Stimulated activated CD4-positive, alpha-beta T cell treated with anti-CD3 and anti-CD28 coated beads, TNF-alpha, amount 100 ng/mL, for 1 hour (primary cell): ENCODE measurements at places on chromosomes 12 and 14.
A peak's percentile ranks its signal among the peaks of the same experiment; 100 is the strongest.

DNA sequence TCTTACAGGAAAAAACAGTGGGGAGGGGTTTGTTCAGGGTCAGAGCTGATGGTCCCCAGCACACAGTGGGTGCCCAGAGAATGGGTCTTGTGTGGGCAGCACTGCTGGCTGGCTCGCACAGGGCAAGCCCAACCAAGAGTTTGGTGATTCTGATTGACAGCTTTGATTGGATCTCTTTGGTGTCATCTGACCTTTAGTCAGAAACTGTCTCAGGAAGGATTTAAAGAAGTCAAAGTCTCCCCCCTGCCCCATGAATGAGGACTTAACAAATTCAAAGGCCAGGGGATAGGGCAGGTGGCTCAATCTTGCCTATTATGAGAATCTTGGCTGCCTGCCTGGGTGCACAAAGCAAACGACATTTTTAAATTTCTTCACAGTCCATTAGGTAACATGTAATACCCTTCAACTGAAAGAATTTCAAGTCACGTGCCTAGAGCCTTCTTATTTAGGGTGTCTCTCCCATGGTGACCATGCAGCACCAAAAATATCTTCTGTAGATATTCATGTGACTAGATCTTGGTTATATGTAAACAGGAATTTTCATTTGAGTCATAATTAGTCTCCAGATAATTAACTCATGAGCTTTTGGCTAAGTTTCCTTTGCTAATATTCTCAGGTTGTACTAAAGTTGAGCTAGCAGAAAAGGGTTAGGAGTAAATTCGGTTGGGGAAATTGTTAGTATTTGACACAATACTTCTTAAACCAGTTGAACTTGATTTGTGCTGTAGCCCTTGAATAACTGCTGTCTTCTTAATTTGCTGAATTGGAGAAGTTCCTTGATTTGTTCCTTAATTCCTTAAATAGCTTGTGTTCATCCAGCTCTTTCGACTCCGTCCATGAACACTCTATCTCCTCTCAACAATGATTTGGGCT, 54.5 kb upstream of the HECTD1 start:
- DNase-seq, result no peak

GRCh38 chr12:90124289-90124688, 415.7 kb upstream of the ATP2B1 start:
- DNase-seq, result no peak

GRCh38 chr12:79082595-79082994, 218.0 kb downstream of the SYT1 start:
- DNase-seq, result no peak

DNA sequence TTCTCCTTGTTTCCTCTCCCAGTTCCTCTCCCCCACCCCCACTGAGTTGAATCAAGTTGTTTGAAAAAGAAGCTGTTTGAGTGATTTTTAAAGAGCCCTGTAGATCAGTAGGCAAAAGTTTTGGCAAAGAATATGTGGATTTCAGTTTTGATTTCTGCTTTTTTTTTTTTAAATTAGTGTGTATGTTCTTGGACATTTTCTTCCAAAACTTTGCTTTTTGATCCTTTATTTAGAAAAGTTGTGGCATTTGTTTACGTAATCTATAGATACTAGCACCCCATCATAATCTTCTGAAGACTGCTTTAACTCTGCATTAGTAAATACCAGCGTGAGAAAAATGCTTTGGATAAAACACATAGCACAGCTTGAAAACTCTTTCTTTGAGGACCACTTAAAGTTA, 190.3 kb upstream of the SEL1L start:
- no peak for DNase-seq

GRCh38 chr12:58564721-58565120, 355.6 kb downstream of the LRIG3 start:
- no peak for DNase-seq

GRCh38 chr14:103728721-103729120, 13.1 kb downstream of the ZFYVE21 start:
- no peak for DNase-seq

- no peak for DNase-seq
These were observed 2.0 kb upstream of the CCDC197 start for GRCh38 chr14:93994919-93995682.

DNA sequence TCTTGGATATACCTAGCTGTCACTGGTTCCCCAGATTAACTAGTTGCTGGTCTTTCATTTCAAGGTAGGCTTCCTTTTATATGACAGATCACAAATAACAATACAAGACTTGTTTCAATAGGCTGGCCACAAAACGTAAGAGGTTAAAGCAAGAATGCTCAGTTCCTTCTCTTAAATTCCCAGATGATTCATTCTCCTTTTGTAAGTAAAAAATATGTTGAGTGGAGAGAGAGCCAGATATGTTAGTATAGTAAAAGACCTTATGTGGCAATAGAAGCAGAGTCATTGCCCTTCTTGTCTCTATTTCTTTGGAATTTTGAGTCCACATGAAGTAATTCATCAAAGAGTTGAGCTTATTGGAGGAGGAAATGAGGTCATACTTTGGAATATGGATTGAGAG, 939.0 kb upstream of the ATXN7L3B start:
- DNase-seq, result no peak

- no peak for DNase-seq
These were observed 52.7 kb downstream of the SPPL3 start for GRCh38 chr12:120851444-120851843.

DNA sequence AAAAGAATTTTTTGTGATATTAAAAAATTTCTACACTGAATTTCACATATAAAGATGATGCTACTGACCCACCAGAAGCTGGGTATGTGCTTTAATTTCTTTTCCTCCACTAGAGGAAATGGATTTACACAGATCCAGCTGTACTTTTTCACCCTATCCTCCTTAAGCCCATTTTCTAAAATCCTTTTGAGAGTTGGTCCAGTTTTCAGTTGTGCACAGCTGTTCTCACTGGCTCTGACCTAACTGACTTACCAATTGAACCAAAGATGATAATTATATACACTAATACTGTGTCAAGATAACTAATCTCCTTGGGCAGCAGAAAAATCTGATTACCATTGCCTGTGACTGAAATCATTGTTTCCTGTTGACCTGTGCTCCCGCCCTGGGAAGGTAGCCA, 108.5 kb downstream of the ZFC3H1 start:
- no peak for DNase-seq

GRCh38 chr12:25194214-25194613, 746 bp downstream of the DNAI7 start:
- no peak for DNase-seq

- peak; percentile 92 for DNase-seq
These were observed at the start of gene EP400 for GRCh38 chr12:131949431-131950181. TSS of gene EP400 (plus strand) at chr12:131949942. CDS start at chr12:131960620, 10,678 bp downstream.

GRCh38 chr14:94850309-94851211, 80.6 kb upstream of the GSC start:
- DNase-seq, result no peak
